ENCODE measurements at places on chromosomes 7 and 10.

DNA sequence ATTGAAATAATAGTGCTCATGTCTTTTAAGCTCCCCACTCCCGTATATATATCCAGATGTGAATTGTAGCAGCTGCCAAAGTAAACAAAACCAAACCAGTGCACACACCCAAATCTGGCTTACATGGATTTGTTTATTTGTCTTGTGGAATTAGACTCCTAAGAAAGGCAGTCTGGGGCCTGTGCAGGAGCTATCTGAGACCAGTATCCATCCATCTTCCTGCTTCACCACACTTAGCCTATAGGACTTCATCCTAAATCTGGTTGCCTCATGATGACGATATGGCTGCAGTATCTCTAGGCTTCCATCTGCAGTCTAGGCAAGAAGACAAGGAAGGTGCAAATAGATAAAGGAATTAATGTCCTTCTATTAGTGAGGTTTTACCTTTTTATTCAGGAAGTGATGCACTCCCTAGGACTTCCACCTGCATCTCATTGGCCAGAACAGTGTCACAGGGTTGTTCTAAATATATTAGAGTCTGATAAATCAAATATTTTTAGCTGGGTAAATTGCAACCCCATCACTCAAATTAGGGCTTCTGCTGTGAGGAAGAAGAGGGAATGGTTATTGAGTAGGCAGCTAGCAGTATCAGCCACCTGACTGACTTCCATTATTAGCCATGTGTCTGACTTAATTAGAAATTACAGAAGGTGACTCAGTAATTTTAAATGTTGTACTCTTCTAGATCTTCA lies 6.0 kb downstream of the WIPF3 start:
- no peak for DNase-seq

GRCh38 chr10:87657371-87657770 lies 2.3 kb upstream of the PAPSS2 start:
- no peak for DNase-seq

- no peak for DNase-seq
Observed at GRCh38 chr7:22435105-22435504, 64.9 kb downstream of the STEAP1B start.

DNA sequence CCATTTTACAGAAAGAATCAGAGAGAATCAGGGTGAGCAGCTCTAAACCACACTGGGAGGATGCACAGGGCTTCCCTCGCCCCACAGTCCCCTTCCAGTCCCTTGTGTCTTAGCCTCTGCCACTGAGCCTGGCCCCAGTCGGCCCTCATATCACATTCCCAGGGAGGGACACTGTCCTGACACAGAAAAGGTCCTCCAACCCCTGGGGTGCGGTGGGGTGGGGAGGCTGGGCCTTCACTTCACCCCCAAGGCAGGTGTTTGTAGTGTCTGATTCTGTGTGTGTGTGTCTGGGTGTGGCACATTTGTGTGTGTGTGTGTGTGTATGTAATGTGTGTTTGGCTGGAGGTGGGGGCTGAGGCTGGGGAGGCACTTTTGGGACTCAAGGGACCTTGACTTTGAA lies 1.8 kb upstream of the KCP start:
- no peak for DNase-seq

DNA sequence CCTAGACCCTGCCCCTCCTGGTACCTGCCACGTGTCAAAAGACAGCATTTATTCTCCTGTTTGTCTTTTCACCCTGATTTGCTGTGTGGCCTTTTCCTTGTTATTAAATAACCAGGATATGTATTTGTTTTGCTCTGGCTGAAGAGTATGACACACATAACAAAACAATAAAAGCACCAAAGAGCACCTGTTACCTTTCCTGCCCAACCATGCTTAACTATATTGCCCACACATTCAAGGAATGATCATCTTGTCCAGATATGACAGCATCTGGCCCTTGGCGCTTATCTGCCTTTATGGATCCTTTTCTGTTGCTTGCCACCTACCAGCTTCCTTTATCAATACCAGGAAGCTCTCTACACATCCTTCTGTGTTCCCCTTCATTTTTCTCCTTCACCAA lies 357.7 kb downstream of the FGFR2 start:
- no peak for DNase-seq

- DNase-seq, result no peak
Observed at GRCh38 chr7:80313067-80313626, 178.5 kb downstream of the GNAI1 start.

- DNase-seq, result no peak
Observed at GRCh38 chr7:69052447-69052846, 545.8 kb upstream of the AUTS2 start.

- no peak for DNase-seq
Observed at GRCh38 chr10:131876508-131876907, 24.3 kb upstream of the PPP2R2D start.

DNA sequence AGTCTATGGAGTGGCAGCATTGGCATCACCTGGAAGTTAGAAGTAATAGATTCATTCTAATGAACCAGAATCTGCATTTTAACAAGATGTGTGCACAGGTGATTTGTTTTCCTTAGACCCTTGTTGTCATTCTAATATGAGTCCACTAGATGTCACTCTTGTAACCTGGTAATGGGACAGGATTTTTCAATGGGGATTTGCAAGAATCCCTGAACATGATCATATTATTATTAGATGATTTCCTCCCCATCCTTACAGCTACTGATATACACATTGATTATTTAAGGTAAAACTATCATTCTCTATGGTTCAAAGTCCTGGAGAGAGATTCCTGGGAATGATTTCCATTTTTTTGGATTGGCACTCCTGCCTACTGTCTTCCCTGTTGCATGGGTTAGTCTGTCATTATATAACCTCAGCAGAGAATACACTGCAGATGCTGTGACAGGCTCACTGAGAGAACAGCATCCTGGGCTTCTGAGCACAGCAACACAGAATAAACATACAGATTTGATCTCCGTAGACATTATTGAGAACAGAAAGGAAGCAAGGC lies 194.9 kb downstream of the SUGCT start:
- peak; percentile 44 for DNase-seq

DNA sequence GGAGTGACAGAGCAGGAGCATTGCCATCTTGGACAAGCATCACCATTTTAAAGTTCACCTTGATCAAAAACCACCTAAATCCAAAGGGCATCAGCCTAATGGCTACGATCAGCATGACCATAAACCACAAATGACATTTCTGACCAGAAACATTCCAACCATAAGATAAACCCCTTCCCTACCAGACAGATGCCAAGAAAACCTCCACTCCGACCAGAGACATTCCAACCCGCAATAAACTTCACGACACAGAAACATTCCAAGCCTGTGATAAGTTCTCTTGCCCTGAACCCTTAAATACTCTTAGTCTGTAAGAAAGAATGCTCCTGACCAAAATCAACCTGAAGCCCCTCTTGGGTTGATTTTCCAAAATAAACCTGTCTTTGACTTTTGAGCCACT lies 606.9 kb downstream of the POM121L12 start:
- DNase-seq, result no peak

DNA sequence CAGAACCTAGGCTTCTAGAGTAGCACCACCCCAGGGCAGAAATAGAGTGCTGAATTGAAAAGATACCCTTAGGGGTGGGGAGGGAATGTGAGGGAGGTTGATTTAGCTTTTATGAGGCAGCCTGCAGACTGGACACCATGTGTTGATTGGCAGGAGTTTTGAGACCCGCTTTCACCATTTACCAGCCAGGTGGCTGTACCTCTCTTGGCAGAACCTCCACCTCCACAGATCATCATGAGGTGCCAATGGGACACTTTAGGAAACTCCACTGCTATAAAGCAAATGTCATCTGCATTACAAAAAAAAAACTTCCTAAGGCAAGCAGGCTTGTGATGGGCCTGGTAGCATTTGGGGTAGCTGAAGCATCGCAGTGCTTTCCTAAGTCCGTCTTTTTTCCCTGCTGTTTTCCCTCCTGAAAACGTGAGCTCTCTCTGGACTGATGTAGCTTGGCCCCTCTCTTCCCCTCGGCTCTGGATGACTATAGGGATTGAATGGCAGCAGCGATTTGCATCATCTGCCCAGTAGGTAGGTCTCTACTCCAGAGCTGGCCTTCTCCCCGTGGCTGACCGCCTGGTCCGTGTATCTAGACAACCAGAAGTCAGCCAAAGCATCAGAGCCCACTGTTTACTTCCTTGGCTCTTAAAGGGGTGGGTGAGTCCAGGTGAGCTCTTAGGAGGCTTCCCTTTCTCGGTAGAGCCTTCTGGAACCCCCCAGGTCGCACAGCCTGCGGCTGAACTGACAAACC lies 1.3 kb downstream of the PCBD1 start:
- no peak for DNase-seq

DNA sequence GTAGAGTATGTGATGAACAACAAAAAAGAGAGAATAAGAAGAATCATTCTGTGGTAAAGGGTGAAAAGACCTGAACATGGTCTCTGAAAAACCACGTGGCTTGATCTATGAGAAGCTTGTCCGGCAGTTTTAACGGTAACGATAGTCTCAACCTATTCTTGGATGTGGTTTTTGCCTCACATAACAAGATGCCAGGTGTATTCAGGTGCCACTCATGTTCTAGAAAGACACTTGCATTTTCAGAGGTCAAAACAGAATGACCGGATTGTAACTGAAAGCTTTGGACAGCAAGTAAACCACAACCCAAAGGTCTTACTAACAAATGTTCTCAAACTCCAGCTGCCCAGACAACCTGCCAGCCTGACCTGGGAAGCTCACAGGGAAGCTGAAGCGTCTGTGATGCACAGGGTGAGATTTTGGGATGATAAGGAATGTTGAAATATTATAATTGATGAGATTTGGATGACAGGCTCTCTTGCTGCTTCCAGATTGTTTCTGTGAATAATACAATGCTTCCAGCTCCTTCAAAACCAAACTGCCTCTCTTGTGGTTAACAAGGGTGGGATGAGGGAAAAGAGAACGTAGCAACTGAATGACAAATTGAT lies 137.4 kb upstream of the GRB10 start:
- DNase-seq, result no peak

DNA sequence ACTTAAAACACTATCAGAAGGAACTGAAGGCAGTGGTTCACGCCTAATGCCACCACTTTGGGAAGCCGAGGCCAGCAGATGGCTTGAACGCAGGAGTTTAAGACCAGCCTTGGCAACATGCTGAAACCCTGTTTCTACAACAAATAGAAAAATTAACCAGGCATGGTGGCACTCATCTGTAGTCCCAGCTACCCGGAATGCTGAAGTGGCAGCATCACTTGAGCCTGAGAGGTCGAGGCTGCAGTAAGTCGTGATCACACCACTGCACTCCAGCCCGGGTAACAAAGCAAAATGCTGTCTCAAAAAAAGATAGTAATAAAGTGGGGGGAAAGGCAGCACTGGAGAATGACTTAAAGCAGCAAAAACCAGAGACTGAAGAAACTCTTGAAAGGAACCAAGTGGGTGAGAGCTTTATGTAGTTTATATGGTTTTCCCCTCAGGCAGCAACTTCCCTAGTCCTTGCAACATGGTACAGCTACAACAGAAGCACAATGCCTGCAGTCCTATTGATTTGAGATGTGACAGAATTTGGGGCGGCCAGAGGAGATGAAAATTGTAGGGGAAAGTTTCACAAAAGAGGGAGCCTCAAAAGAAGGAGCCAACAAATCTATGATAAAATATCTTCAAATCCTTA lies 38.1 kb downstream of the GDI2 start:
- no peak for DNase-seq

GRCh38 chr7:37068902-37069301 lies 344.6 kb upstream of the AOAH start:
- DNase-seq, result peak; percentile 36

DNA sequence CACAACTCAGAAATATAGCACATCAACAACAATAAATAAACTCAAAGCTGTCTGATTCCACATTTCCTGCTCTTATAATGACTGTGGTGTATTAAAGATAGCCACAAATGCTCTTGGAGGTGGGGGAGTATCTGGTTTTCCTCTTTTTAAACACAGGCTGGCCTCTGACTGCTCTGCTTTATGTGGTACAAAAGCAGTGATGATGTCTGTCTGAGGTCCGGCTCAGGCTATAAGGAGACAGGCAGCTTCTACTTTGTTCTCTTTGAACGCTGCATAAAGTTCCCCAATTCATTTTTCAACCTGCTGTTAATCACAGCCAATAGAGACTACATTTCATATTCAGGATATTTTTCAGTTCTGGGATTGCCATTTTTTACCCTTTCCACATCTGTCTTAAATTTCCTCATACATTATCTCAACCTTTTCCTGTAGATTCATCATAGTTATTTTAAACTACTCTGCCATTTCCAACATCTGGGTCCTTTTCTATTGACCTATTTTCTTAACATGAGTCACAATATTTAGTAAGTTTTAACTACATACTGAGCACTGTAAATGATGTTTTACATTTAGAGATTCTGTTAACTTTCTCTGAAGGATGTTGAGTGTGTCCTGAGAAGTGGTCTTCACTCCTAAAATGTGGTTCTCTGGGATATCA lies 64.9 kb downstream of the CRPPA start:
- no peak for DNase-seq

DNA sequence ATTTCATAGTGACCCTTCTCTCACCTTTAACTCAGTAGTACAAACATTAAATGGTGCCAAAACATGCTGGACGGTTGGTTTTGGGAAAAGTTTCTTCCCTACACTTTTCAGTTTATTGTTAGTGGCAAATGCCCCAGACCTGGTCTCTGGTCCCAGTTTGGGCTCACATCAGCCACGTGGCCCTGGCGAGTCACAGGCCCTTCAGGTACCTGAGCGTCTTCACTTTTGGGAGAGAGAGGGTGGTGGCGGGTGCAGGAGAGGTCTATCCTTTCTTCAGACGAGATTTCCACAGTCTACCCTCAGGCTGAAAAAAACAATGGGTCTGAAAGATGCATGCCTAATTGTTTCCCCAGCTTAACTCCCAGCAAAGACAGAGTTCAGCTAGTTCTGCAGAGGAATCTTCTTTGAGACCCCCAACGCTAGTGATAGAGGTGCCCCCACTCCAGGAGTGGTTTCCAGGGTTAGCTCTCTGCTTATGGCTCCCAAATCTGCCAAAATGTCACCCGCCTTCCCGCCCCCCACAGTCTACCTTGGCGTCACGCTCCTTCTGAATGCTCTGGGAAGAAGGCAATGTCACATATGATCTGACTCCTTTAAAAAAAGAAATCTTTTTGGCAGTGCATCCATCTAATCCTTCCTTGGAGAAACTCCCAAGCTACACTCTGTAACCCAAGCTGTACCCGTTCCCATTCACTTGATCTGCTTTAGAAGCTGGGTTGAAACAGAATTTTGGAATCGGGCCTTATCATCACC lies 384.8 kb upstream of the FOXK1 start:
- DNase-seq, result no peak

- DNase-seq, result no peak
Observed at GRCh38 chr7:1844336-1844950, 174.4 kb downstream of the ELFN1 start.

DNA sequence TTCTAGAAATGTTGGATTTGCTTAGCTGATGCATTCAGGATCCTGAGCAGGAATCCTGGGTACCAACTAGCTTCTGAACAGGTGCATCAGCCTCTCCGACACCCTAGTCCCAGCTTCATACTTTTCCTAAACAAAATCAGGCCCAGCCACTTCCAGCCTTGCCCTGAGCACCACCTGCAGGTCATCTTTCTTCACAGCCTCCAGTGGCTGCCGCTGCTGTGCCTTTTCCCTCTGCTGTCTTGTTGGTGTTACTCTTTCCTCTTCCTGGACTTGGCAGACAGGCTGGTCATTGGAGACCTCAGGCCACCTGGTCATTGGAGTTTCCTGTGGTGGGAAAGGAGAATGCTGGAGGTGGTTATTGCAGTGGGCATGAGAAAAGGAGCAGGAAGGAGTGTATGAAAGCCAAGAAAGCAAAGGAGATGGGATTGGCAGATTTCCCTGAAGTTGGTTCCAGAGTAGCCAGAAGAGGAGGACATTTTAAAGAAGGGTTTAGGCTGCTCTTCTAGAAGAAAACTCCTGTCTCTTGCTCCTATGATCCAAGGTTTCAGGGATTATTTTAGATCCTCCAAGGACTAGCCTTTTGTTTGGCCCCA lies 48.2 kb upstream of the NFKB2 start:
- no peak for DNase-seq
